ENCODE measurements at places on chromosomes 5 and 9. TPM values are rescaled to one million over a fixed set of nuclear protein-coding genes. Genes with fewer than 3 reads are reported as not detected.

DNA sequence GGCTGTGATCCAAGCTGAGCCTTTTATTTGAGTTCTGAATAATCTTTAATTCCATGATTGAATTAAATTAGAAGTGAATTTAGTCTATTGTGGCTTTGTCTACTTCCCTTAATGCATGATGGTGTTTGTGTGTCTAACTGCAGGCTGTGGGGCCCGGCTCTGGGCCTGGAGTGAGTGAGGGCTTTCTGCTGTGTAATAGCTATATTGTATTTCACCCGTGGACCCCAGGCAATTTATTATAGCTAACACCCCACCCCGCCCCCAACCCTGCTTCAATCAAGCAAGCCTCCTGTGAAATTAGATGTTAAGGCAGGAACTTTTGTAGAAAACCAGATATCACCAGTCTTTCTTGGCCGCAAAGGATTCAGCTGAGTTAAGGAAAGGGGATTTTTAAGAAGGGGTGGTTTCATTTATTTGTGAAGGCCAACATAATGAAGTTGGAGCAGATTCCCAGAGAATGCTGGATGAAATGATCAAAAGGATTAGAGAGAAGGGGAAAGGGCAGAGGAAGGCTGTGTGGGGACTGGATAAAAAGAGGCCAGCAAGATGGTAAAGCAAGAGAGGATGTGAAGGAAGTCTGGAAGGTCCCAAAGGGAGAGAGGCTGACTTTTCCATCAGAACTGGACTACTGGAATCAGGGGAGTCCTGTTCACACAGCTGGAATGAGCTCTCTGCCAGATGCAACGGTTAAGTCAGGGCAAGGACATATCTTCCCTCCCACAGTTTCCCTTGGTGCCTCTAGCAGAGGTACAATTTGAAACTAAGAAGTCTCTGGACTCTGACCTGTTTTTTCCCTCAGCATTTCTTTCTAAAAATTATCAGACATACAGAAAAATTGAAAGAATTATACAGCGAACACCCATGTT lies 125.3 kb upstream of the SAP30L start:
- DNase-seq = no peak

- no peak for DNase-seq
Measured at GRCh38 chr5:62578540-62578939, at the start of gene LRRC70. TSS of gene LRRC70 (plus strand) at chr5:62578819. CDS start at chr5:62579439, 620 bp downstream.

The KDM4C gene
- total RNA-seq = 74.5 TPM

The ZNF189 gene
- total RNA-seq = 23.7 TPM

The WDR38 gene
- not detected for total RNA-seq

The AGXT2 gene
- not detected for total RNA-seq

The TMEM174 gene
- not detected for total RNA-seq
